ENCODE measurements at places on chromosomes 6 and 20.

GRCh38 chr6:63705707-63706106 lies 70.1 kb downstream of the PHF3 start:
- DNase-seq = no peak

- no peak for DNase-seq
Measured at GRCh38 chr6:151098166-151098565, 141.6 kb upstream of the AKAP12 start.

DNA sequence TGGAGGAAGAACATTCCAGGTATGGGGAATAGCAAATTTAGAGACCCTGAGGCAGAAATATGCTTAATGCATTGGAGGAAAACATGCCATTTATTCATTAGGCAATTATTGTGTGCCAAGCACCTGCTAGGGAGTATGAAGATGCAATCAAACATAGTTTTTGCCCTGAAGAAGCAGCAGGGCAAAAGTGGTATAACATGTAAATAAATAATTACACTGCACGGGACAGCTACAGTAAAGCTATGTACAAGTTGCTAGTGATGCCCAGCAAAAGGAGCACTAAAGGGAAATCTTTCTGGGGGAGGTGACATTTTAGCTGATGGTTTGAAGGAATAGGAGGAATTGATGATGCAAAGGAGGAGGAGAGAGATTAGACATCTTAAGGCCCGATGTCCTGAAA lies 624 bp upstream of the TJAP1 start:
- no peak for DNase-seq

- DNase-seq = no peak
Measured at GRCh38 chr6:7917729-7918128, 7.1 kb upstream of the TXNDC5 start.

GRCh38 chr6:151239603-151240035 lies at the start of gene AKAP12:
AKAP12 (plus strand) TSS chr6:151239967; CDS start chr6:151240563, 596 bp downstream.
- DNase-seq = no peak

- no peak for DNase-seq
Measured at GRCh38 chr6:70252604-70253003, 50.3 kb downstream of the COL9A1 start.

DNA sequence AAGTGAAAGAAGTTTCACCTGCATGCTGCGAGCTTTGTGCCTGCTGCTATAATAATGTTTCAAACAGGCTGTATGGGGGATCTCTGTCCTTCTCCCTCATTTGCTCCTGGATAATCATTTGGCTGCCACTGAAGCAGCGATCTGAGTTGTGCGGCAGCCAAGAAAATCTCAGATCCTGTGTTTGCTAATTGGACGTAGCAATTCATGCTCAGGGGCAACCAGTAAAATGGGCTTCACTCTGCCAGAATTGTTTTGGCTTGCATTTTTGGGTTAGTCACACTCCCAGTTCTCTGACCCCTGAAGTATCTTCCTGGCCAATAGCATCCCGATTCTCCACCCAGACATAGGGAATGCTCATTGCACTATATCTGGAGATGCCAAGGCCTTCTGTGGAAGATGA lies 13.7 kb upstream of the STXBP5 start:
- DNase-seq = no peak

- DNase-seq = peak; percentile 36
Measured at GRCh38 chr6:154606457-154606856, 96.0 kb upstream of the CNKSR3 start.

GRCh38 chr6:107787589-107787960 lies 36.5 kb downstream of the SCML4 start:
- no peak for DNase-seq

- DNase-seq = no peak
Measured at GRCh38 chr20:7348253-7348652, 580.8 kb downstream of the BMP2 start.

- no peak for DNase-seq
Measured at GRCh38 chr6:81735756-81736380, 16.6 kb downstream of the TENT5A start.

- DNase-seq = no peak
Measured at GRCh38 chr20:22285555-22285954, 298.8 kb downstream of the FOXA2 start.

GRCh38 chr6:37192666-37193065 lies 22.7 kb downstream of the PIM1 start:
- no peak for DNase-seq

DNA sequence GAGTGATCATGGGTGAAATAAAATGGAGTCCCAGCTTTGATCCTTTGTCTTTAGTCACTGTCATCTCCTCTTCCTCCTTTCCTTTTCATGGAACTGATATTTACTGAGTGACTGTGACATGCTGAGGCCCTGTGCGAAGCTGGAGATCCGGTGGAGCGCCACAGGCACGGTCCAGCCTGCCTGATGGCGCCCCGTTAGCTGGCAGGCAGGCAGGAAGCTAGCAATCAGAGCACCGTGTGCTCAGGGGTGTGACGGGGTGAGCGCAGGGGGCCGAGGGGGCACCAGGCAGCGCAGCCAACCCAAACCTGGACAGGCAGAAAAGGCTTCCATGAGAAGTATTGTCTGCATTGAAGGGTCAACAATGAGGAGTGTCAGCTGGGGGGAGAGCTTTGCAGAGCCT lies 100.2 kb upstream of the AKAP12 start:
- DNase-seq = no peak

- DNase-seq = no peak
Measured at GRCh38 chr6:7721649-7722048, 4.2 kb upstream of the BMP6 start.

GRCh38 chr6:128478230-128479047 lies 42.0 kb downstream of the PTPRK start:
- peak; percentile 20 for DNase-seq

DNA sequence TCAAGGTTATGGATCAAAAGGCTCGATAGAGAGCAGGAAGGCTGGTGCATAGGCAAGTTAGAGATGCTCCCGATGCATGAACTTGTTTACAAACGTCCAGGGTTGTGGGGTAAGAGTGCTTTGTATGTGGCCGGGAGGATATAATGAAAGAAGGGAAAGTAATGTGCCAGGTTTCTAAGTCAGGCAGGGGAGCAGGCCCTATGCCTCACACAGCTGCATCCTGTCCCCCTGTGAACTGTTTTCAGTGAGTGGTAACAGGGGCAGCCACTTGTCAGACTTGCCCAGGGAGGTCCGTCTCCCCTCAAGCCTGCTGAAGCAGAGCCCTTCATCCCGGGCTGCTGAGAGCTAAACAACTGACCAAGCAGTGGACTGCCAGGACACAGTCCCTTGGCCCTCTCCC lies 19.4 kb downstream of the KCNK5 start:
- no peak for DNase-seq

GRCh38 chr6:29813809-29814208 lies 13.8 kb upstream of the HLA-G start:
- DNase-seq = no peak

- DNase-seq = no peak
Measured at GRCh38 chr6:7257521-7258230, 55.3 kb downstream of the SSR1 start.

DNA sequence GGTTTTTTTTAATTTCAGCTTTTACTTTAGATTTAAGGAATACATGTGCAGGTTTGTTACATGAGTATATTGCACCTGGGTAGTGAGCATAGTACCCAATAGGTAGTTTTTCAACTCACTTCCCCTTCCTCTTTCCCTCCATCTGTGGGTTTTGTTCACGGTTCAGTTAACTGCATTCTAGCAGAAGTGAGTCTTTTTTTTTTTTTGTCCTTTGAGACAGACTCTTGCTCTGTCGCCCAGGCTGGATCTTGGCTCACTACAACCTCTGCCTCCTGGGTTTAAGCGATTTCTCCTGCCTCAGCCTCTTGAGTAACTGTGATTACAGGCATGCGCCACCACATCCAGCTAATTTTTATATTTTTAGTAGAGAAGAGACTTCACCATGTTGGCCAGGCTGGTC lies 8.7 kb downstream of the UBR2 start:
- DNase-seq = no peak

DNA sequence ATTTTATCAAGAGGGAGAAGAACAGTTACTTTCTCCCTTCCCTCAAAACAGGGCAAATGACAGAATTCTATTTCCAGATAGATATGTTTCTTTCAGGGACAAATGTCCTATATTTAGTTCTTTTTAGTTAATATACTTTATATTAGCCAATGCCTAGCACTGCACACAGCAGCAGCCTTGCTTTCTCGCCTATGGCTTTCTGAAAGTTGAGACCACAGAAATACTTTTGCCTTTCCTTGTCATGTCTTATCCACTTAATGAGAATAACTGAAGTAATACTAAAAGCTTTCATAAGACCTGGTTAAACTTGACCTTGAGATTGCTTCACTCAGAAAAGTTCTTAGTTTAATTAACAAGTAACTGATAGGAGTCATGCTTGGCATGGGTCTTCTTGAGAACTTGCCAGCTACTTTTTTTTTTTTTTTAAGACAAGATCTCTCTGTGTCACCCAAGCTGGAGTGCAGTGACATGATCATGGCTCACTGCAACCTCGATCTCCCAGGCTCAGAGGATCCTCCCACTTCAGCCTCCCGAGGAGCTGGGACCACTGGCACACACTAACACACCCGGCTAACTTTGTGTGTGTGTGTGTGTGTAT lies 159.3 kb downstream of the CDKAL1 start:
- DNase-seq = no peak

- no peak for DNase-seq
Measured at GRCh38 chr6:154489822-154490221, 20.7 kb downstream of the CNKSR3 start.

- DNase-seq = no peak
Measured at GRCh38 chr20:48547664-48548063, 280.1 kb downstream of the PREX1 start.

- DNase-seq = no peak
Measured at GRCh38 chr20:61657721-61658377, 405.8 kb downstream of the CDH4 start.

- no peak for DNase-seq
Measured at GRCh38 chr6:166733900-166734299, 106.8 kb upstream of the RPS6KA2 start.

DNA sequence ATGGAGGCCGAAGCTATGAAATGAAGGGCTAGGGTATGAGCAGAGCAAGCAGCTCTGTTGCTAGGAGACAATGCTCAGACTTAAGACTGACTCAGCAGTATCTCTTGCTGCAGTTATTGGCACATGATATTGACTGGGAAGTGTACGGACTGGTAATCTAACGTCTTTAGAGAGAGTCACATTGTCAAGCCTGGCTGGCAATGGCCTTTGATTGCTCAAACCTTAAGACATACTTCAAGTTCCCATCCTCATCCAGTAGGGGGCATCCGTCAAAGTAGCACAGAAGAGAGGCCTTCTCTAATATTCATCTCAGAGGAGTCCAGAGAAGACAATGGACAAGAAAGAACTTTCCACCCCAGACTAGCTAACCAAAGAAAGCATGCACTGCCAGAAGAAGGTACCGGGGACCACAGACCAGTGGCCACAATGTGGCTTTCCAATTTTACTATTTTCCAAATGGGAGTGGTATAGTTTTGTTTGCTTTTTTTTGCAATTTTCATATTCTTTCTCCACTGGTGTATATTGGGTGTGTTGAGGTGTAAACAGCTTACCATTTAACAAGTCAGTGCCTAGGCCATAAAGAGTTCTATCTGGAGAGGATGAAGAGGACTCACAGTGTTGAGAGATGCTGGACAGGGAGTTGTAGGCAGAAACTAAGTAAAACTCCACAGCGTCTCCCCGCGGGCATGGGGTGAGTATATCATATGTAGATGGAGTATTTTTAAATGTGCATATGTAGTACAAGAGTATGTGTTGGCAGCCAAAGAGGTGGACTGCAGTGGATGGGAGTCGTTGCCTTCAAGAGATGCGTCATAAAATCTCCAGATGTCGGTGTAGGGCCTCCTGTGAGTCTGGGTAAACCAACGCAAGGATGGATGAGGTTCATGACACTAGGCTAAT lies 36.7 kb downstream of the LRFN2 start:
- DNase-seq = no peak

DNA sequence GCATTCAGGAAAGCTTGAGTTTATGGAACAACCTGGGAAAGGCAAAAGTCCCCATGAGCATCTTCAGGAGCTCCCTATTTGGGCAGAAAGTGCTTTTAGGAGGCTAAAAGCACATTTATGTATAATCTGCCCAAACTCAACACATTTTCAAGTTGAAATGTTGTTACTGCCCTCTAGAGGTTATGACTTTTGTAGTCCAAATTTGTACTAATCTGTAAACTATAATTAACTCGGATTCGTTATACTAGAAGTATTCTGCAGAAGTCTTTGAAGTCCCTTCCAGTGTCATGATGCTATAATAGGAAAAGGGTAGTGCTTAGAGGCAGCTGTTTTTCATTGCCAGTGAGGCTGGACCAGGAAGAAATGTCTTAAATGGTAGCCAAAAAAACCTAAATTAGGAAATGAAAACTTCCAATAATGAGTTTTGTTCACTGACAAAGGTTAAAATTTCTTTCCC lies 44.8 kb upstream of the EMILIN3 start:
- DNase-seq = no peak

- DNase-seq = no peak
Measured at GRCh38 chr20:13286607-13287006, 65.5 kb downstream of the ISM1 start.

DNA sequence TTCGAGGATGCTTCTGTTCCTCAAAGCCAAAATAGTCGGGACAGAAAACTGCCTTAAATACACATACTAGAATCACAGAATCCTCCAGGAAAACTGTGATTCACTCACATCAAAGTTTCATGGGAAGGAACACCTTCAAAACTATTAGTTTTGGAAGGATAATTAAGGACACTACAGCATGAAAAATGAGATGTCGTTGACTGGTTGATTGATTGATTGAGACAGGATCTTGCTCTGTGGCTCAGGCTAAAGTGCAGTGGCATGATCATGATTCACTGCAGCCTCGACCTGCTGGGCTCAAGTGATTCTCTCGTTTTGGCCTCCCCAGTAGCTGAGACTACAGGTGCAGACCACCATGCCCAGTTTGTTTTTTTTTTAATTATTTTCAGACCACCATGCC lies 25.7 kb upstream of the MAP3K4 start:
- no peak for DNase-seq

GRCh38 chr20:43358811-43359210 lies 98.9 kb upstream of the SRSF6 start:
- no peak for DNase-seq

- no peak for DNase-seq
Measured at GRCh38 chr20:24616258-24617079, 147.0 kb downstream of the SYNDIG1 start.

DNA sequence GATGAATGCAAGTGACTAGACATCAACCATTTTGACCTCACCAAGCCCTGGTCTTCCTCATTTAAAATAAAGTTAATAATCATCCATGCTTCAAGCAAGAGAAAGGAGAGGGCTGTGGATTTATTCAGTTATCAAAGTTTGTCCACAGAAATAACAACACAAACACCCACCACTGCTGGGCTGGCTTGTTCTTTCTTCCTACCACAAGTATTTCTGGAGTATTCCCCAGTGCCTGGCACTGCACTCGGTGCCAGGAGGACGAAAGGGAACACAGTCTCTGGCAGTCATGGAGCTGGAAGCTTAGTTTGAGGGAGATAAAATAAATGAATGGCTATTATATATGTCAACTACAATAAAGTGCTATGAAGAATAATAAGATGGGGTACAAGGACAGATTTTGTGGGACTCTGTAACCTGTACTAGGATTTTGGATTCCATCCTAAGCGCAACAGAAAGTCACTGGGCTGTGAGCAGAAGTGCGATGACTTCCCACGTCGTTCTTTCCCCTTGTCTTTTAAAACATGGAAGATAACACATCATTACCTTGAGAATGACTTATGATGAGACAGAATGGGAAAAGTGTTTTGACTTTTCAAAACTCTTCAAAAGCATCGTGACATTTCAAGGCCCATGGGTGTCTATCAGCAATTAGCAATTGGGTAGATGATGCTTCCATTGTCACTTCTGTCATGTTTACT lies 74.5 kb upstream of the TRAF3IP2 start:
- DNase-seq = no peak
